ENCODE measurements at places on chromosomes 3 and 15.
A peak's percentile ranks its signal among the peaks of the same experiment; 100 is the strongest.

- DNase-seq: no peak
Observed at GRCh38 chr3:160927620-160928019, 171.6 kb downstream of the PPM1L start.

- DNase-seq: no peak
Observed at GRCh38 chr3:79973482-79973881, 205.7 kb upstream of the ROBO1 start.

GRCh38 chr15:48393645-48394506 lies 62.6 kb downstream of the DUT start:
- no peak for DNase-seq

DNA sequence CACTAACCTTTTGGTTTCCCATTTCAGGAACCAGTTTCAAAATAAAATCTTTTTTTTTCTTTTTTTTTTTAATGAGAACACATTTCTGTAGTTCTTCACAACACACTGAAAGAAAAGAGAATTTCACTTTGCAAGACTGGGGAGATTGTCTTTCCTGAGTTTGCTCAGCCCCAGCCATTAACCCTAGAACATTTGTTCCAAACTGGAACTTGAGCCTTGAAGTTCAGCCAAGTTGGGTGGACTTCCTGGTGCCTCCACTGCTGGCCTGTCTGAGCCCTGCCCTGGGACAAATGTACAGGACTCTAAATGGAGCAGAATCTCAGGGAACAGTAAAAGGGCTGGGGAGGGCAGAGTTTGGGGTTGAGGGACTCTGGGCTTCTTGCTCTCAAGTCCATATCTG lies 196.4 kb upstream of the LPP start:
- no peak for DNase-seq

DNA sequence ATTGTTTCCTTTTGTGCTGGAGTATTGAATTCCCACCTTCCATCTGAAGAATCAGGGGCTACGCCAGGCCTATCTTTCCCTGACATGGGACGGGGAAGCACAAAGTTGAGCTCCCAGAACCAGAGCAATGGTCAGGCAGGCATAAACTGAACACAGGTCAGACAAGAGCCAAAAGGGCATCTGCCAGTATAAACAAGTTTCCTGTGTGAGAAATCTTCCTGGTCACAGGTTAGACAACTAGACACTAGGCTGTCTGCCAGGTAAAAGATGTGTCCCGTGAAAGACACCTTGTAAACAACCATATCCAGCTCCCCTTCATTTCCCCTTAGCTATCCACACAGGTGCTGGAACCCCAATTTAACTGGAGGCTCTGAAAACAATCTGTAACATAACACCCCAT lies 44.0 kb upstream of the CD96 start:
- no peak for DNase-seq

DNA sequence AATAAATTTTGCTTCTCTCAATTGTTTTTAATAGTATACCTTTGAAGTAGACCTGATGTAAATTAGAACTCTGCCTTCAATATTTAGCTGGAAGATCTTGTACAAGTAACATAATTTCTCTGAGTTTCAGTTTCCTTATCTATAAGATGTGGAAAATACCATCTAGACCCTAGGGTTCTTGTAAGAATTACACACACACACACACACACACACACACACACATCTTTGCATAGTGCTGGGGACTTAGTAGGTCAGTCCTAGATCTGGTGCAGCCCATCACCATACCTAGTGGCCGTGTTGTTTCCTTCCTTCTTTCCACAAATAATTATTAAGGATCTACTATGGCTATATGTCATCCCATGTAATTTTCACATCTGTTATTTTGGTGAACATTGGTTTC lies 11.0 kb downstream of the TRAT1 start:
- DNase-seq: no peak

DNA sequence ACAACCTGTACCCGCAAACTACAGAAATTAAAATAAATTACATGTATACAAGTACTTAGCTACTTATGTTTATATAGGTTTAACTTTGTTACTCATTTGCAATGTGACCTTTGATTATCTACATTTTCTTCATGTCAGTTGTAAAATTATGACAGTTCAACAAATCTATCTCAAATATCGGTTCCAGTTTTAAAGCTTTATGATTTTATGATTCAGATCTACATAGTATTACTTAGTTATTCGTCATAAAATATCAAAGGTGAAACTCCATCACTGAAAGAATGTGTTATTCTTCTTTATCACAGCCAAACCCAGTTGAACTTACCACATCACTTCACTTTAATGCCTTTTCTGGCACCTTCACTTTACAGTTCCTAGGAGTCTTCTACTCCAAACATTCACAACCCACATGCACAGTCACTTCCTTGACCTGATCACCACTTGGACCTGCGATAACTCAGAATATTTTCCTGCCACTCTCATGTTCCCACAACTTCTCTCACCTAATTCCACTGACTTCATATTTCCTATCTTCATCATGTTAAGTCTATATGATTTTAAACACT lies 47.2 kb downstream of the SLITRK3 start:
- no peak for DNase-seq

DNA sequence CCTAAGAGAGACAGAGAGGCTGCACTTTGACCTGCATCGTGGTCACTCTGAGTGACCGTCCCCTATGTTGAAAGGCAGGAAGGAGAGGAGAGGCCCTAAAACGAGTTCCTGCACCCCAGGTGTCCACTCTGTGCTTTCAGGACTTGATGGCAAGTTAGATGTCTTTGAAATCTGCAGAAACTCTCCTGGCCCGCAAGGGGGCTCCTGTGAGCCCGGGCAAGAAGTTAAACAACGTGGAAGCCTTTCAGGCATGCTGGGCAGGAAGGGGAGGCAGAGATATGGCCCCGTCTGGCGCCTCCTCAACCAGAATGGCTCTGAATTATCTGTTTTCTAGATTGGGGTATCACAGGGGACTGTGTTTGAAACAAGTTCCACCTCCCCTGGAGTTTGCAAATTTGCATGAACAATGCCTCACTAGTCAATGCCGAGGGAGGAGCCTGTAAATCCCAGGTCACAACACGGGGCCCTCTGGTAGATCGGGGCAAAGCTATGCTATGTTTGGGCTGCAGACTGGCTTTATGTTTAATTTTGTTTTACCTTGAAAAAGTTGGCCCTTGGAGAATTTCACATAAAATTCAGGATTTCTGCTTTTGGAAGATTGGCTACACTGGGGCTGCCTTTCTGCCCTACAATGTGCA lies 9.8 kb downstream of the CTXND1 start:
- no peak for DNase-seq

- DNase-seq: no peak
Observed at GRCh38 chr15:31128919-31129768, 27.6 kb upstream of the TRPM1 start.

- no peak for DNase-seq
Observed at GRCh38 chr3:152073267-152073666, 195.5 kb upstream of the MBNL1 start.

DNA sequence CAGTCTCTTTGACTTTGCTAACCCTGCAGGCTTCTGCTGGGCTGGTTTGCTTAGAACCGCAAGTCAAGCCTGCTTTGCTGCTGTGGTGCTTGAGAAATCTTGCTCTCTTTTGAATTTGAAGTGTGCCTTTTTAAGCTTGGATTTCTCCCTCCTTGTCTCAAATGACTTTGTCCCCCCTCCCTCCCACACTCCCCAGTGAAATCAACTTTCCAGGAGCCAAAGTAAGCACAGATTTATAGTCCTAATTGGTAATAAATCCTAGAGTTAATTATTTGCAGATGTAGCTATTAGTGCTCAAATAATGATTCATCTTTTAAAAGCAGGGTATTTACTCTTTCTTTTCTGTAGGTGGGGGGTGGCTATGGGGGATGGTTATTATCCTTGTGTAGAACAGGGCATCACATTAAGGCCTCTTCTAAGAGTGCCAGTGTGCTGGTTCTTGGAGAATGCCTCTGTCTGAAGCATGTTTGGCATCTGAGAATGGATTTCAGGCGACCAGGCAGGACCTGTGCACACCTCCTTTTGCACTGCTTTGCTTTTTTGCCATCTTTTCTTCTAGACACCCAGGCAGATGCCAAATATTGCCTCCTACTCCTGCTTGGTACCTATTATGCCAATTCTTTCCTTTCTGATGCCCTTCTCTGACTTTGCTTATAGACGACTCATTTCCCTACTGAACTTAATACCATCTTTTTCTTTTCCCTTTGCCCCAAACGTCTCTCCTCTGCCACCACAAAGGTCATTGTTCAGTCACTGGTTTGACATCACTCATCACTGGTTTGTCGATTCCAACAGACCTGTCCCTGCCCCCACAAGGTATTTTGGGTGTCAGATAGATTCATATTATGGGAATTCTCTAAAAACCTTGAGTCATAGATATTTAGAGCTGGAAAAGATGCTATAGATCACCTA lies 50.7 kb downstream of the CLDN11 start:
- DNase-seq: peak; percentile 96
